SK-N-MC (cell line): ENCODE measurements at places on chromosomes 6 and 20.

- no peak for DNase-seq
These were observed 162.4 kb upstream of the AGPAT4 start for GRCh38 chr6:161436106-161436876.

DNA sequence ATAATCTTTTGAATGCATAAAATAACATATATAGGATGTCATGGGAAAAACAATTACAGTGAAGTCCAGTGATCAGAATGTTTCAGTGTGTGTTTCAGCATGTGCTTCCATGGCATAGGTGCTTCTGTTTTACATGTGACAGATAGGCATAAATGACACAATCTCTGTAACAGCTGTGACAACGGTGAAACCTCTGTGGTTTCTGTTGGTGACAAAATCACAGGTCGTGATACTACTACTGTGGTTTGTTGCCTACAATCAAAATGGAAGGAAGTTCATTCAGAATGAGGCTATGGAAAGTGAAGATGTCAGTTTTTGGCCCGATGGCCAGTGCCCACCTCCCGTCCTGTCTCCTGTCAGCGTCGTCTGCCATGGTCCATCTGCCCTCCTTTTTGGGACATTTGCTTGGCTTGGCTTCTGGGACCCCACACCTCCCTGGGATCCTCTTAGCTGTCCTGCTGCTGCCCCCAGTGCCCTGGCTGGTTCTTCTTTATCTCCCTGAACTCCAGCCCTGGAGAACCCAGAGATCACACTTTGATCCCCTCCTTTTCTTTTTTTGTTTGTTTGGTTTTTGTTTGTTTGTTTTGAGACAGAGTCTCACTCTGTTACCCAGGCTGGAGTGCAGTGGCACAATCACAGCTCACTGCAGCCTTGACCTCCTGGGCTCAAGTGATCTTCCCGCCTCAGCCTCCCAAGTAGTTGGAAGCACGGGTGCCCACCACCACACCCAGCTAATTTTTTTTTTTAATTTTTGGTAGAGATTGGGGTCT lies 79.3 kb upstream of the NAA20 start:
- DNase-seq: no peak

GRCh38 chr6:119614138-119614537 lies 264.6 kb upstream of the MAN1A1 start:
- DNase-seq: no peak

DNA sequence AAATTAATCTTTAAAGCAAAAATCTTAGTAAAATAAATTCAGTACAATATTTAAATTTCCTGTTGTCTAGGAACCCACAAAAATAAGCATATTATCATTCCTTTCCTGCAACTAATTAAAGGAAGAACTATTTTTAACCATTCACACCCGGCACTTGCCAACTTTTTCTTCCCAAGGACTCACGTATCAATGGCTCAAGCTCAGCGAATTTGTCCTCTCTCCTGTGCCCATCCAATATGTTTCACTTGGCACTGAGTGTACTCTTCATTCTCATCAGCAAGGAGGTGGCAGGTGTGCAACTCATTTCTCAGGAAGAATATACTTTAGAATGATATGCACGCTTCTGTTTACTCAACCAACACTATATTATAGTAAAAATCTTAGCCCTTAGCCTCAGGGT lies 419.4 kb downstream of the C6orf118 start:
- no peak for DNase-seq

DNA sequence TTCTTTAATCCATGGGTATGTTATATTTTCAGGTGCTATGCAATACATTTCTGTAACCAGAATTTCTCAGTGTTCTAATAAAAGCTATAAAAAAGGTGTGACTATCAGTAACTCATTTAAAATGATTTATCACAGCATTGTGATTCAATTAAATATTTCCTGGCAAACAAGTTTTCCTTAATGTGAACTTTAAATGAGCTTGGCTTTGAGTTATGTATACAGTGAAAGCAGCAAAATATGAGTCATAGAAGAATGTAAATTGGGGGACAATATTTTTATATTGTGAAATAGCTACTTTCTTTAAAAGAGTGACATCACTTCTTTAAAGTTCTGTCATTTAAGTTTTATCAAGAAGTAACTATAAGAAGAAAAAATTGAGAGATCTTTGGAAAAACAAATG lies 484.9 kb upstream of the MAN1A1 start:
- DNase-seq: no peak

- no peak for DNase-seq
These were observed 61.4 kb downstream of the PDSS2 start for GRCh38 chr6:107398001-107398400.

- DNase-seq: no peak
These were observed 143.9 kb upstream of the ZNF217 start for GRCh38 chr20:53737396-53738038.

- DNase-seq: no peak
These were observed 24.9 kb upstream of the IER3 start for GRCh38 chr6:30769088-30769852.

DNA sequence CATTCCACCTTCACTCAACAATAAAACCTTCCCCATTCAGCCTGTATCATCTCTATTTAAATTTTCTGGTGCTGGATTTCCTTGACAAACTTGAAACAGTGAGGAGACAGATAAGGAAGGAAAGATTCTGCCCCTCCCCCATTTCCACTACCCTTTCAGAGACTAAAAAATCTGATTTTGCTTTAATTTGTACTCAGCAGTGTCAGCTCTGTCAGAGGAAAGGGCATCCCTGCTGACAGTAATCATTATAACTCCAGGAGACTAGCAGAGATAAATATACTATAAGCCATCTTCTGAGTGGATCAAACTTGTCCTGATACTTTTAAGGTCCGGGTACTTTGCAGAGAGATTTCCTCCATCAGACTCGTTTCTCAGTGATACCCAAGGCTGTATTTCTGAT lies 155.6 kb downstream of the SAMD5 start:
- no peak for DNase-seq

DNA sequence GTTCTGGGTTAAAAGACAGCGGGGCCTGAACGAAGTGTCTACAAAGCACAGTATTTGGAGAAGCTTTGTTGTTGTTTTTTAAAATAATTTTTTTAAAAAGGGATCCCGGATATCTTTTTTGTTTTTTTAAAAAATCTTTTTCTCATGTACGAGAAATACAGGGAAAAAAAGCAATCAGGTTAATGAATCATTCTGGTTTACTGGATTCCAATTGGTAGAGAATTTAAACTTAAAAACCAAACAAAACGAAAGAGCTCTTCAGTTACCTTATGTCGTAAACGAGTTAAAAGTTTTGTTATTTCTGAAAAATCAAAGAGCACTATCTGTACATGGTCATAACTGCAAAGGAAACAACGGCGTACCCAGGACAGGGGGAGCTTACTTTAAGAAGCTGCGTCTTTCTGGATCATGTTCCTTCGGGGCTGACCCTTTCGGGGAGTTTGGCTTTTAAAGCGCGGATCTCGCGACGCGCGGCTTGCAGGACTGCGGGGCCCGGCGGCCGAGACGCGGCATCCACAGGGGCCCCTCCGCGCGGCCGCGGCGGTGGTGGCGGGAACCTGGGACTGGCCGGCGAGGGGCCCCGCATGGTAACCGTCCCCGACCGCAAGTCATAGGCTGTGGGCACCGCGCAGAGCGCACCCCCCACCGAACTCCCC lies 927 bp downstream of the IL20RA start:
- no peak for DNase-seq

- no peak for DNase-seq
These were observed 38.5 kb upstream of the SIM1 start for GRCh38 chr6:100503043-100503705.

GRCh38 chr20:23061734-23062561 lies 12.5 kb upstream of the THBD start:
- DNase-seq: no peak

- no peak for DNase-seq
These were observed 51.4 kb upstream of the RPS6KA2 start for GRCh38 chr6:166678426-166678825.

GRCh38 chr6:12170351-12171092 lies 119.6 kb upstream of the EDN1 start:
- no peak for DNase-seq

GRCh38 chr6:163828038-163828795 lies 413.7 kb downstream of the QKI start:
- DNase-seq: no peak

- DNase-seq: no peak
These were observed 347.9 kb upstream of the TSHZ2 start for GRCh38 chr20:52624281-52624680.

DNA sequence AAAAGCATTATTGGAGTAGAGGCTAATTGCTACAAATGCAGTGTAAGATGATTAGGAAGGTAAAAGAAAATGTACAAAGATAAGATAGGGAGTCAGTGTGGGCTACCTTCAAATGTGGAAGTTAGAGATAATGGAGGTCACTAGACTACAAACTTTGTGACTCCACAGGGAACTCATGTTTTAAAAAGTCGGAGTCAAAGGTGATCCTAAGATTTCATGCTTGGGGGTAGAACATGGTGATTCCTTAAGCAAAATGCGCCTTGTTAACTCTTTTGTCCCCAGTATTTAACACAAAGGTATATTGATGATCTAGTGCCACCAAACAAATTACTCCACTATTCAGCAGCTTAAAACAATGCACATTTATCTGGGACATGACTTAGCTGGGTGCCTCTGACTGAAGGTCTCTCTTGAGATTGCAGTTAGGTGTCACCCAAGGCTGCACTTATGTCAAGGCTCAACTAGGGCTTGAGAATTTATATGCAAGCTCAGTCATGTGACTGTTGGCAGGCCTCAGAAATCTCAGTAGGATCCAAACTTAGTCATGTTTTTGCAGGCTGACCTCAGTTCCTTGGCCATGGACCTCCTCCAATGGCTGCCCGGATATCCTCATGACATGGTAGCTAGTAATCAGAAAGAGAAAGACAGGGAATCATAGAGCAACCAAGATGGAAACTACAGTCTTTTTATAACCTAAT lies 11.4 kb upstream of the SNX9 start:
- no peak for DNase-seq

- no peak for DNase-seq
These were observed 45.2 kb downstream of the SCP2D1 start for GRCh38 chr20:18858816-18859215.
